GF-D8 (cell line): ENCODE measurements at places on chromosomes 6 and 20.

DNA sequence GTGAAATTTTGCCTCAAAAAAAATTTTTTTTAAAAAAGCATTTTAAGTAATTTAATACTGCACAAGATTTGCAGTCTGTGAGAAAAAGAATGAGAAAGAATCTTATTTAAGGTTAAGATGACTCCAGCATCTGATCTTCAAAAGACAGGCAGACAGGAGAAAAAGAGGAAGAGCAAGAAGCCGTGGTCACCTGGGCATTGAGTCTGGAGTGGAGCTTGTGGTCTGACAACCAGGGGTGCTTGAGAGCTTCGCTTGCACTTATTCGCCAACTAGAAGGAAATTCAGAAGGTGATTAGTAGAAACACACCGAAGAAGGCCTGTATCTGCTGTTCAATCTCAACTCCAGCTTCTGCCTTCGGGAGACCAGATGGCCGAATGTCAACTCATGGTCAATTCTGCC is 75.9 kb downstream of the MYLK4 start:
- no peak for DNase-seq

- no peak for DNase-seq
Measured at GRCh38 chr6:161434350-161434749, 160.5 kb upstream of the AGPAT4 start.

DNA sequence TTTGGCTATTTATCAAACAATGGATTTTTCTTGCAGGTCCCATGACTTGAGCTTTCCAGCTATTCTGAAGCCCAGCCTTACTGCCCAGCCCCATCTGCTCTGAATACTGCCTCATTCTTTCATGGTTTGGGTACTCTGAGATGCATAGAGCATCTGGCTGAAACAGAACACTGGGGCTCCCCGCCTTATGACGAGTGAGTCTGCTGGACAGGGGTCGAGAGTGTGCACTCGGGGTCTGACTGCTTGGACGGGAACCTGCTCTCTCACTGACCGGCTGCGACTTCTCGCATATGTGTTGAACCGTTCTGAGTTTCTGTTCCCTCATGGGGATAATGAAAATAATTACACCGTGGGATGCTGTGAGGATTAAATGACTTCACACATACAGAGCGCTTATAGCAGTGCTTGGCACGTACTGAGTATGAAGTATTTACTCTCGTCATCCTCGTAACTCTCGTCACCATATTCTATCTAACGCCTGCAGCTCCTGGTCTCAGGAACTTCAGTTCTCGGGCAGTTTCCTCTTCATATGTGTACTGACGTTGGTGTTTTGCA is 59.5 kb upstream of the MPC1 start:
- no peak for DNase-seq

DNA sequence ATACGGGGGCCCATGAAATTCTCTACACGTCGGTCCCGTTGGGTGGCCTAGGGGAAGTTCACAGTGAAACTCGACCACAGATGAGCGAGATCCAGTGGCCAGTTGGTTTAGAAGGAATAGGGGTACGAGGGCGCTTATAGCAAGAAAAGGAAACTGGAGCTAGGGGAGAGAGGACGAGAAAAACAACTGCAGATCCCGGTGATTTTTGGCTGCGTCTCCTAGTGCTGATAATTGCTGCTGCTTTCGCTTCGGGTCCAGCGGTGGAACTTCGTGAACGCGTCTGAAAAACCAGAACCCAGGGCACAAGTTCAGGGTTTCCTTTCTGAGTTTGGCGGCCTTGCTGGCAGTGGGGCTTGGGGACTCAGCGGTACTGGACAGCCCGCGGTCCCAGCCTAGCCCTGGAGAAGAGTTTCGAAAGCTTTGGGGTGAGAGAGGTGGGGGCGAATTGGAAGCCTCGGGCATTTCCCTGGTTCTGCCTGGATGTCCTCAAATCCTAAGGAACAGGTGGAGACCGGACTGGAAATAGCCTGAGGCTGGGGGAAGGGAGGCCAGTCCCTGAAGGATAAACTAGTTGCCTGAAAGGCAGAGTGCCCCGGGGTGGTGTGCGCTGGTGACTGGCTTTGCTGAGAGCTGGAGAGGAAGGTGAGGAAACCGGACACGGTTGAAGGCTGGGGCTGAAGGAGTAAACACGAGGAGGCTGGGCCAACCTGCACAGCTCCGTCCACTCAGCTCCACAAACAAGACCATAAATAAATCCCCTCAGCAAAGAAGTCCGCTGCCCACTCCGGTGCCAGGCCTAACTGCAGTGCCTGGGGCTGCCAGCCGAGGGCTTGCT is 793 bp downstream of the GMPR start:
- no peak for DNase-seq

DNA sequence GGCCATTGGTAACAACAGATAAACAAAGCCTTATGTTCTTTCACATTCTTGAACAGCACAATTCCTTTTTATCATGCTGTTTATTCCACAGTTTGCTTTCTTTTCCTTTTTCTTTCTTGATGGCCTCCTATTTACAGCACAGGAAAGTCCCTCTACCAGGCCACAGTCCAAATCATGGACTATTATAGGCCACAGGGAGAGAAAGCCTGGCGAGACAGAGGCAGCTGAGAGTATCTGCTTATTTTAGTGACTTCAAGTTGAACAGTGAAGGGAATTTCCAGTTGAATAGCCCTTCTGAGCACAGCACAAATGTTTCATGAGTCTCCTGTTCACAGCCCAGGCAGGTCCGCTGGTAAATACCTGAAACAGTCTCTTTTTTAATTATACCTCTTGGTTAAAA is 263.7 kb upstream of the ARID1B start:
- no peak for DNase-seq

GRCh38 chr6:33192671-33193602 is 670 bp upstream of the COL11A2 start:
- no peak for DNase-seq

DNA sequence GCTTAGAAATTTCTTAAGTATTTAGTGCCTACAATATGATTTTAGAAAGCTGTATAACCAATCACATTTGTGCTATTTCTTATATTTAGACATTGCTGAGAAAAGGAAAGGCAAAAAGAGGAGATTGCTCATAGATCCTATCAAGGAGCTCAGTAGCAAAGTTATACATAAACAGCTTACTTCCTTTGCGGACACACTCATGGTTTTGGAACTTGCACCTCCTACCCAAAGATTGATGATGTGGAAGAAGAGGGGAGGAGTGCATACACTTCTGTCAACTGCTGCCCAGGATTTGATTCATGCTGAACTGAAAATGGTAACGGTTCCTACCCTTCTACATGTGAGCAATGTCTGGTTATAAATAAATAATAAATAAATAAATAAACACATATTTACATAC is 16.7 kb downstream of the RAD21L1 start:
- DNase-seq, result no peak

- DNase-seq, result no peak
Measured at GRCh38 chr6:138692978-138693909, 80.3 kb upstream of the CCDC28A start.

DNA sequence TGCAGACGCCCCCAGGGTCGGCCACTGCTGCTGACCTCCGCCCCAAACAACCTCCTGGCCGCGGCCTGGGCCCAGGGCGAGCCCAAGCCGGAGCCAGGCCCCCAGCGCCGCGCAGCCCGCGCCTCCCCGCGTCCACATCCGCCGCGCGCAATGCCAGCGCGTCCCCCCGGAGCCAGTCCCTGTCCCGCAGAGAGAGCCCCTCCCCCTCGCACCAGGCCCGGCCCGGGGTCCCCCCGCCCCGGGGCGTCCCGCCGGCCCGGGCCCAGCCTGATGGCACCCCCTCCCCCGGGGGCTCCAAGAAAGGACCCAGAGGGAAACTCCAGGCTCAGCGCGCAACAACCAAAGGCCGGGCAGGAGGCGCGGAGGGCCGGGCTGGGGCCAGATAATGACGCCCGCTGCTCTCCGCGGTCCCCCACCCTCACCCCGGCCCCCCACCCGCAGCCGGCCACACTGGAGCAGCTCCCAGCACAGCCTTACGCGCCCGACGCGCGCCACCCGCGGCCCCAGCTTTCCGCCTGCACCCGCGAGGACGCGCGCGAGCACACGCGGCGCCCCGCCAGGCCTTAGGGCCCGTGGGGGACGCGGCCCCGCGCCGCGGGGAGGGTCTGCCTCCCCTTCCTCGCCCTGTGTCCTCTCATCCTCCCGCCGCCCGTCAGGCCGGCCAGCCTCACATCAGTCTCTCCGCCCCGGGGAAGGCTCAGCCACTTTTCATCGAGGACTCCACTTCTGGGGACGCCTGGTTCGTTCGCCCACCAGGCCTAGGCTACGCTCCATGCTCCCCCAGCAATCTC is 12.9 kb upstream of the SLC22A7 start:
- DNase-seq, result no peak

DNA sequence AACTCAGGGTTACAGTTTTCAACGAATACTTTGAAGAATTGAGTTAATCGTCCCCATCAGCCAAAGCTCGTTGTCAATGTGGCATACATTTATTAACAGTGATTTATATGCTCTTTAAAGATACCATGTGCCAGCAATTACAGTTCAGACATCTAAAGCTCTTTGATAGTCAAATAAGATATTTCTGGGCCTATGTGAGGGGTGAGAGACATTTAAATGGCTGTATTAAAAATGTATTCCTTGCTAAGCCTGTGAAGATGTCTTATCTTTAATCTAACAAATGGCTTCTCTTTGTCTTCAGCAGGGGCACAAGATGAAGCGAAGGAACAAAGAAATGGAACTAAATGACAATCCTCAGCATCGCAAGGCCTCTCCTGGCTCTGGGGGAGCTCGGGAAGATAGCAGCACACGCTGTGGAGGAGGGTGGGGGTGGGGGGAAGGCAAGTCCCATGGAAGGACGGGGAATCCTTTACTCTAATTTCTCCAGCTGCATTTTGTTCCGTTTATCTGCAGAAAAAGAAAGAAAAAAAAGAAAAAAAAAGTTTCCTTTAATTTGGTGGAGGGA is 523.6 kb downstream of the KIF16B start:
- no peak for DNase-seq

DNA sequence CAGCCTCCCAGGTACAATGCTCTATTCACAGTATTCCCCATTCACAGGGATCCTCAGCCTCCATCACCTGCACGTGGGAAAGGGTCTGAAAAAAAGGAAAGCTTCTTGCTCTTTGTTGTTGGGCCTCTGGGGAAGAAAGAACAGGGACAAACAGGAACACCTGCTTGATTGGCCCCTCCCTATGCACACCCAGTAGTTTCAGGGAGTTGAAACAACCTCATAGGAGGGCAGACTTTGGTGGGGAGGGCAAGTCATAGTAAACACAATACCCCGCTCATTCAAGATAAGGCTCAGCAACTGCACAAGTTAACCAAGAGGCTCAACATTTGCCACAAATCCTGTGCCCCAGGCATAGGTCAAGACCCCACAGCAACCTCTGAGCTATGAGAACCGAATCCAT is 1.7 kb downstream of the GHRH start:
- DNase-seq, result no peak

DNA sequence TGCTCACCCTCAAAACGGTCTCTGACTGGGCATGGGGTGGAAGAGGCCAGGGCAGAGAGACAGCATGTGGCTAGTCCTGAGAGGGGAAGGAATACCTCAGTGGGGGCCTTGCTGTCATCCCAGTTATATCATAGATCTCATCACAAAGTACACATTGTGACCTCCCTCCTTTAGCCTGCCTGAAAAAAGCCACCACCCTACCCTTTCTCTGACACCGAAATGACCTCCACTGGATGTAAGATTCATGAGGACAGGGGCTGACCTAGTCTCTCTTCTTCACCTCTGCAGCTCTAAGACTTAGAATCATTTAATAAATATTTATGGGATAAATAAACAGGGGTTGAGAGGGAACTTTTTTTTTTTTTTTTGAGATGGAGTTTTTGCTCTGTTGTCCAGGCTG is at the start of gene C20orf173:
Gene C20orf173 (minus strand): TSS at position 101 of the 400 bp plus-strand sequence. CDS start 279 bp downstream, outside the sequence.
- no peak for DNase-seq
